Activated CD4-positive, alpha-beta T cell treated with anti-CD3 and anti-CD28 coated beads for 4 hours (primary cell): ENCODE measurements at places on chromosomes 16 and 17.

DNA sequence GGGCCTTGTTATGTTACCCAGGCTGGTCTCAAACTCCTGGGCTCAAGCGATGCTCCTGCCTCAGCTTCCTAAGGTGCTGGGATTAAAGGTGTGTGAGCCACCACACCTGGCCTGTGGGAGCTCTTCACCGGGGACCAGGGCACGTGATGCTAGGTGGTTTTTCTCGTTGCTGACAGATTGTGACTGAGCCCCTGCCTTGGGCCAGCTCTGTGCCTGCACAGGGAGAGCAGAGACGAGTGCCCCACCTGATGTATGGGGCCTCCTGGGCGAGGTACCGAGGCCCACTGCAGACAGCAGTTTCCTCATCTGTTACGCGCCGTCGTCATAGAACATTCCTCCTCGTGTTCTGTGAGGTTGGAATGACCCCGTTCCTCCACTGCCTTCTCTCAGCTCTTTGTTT lies 280.7 kb downstream of the CPPED1 start:
- no peak for DNase-seq

DNA sequence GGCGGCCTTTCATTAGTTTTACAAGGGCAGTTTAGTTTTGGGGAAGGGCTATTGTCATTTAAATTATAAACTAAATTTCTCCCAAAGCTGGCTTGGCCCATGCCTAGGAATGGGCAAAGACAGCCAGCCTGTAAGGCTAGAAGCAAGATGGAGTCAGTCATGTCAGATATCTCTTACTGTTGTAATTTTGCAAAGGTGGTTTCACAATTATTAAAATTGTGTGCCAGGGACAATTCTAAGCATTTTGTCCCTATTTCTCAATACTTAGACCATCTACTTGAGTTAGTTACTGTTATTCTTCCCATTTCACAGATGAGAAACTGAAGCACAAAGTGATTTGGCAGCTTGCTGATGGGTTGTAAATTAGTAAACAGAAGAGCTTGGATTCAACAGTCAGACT lies 467.7 kb upstream of the GOT2 start:
- DNase-seq, result no peak

DNA sequence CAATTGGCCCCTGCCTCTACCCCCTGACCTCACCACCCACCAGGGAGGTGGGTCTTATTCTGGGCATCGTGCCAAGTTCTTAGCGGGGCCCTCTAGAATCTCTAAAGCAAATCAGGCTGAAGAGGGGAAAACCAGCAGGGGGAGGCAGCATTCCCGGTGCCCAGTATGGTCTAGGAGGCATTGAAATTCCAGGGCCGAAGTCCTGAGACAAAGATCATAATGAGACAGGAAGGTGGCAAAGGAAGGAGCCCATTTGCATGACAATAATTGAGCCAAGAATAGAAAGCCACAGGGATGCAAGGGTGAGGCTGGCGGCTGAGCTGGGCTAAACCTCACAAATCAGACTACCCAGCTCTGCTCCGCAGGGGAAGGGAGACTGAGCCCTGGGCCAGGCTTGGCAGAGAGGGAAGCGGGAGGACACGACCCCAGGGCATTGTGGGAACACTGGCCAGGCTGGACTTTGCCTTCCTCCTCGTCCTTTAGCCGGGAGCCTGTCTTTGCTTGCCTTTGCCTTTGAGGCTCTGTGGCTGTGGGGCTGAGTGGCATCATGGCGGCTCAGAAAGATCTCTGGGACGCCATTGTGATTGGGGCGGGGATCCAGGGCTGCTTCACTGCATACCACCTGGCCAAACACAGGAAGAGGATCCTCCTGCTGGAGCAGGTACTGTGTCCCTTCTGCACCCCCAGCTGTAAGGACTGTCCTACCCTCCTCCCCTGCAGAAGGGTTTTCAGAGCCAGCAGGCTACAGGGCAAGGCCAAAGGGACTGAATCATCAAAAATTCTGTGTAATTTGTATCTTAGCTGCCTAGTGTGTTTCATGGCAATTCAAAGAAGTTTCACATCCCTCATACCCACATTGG lies at the start of gene PIPOX:
TSS of gene PIPOX (plus strand) at position 463 of the 860 bp plus-strand sequence. CDS start at position 548, 85 bp downstream.
- no peak for DNase-seq

DNA sequence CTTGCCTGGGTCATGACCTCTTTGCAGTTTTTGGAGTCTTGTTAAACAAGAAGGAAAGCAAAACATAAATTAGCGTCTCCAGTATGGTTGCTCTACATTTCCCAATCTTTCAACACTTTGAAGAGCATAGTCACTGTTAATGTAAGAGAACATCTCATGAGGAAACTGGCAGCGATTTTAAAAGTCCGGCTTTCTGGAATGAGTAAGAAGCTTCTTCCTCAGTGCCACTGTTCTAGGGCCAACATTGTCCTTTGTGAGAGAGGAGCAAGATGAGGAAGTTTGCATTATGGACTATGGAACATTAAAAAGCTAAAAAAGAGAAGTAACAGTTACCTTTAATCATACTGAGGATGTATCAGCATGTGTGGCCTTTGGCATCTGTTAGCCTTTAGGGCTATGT lies 73.1 kb downstream of the WNT3 start:
- DNase-seq, result no peak

DNA sequence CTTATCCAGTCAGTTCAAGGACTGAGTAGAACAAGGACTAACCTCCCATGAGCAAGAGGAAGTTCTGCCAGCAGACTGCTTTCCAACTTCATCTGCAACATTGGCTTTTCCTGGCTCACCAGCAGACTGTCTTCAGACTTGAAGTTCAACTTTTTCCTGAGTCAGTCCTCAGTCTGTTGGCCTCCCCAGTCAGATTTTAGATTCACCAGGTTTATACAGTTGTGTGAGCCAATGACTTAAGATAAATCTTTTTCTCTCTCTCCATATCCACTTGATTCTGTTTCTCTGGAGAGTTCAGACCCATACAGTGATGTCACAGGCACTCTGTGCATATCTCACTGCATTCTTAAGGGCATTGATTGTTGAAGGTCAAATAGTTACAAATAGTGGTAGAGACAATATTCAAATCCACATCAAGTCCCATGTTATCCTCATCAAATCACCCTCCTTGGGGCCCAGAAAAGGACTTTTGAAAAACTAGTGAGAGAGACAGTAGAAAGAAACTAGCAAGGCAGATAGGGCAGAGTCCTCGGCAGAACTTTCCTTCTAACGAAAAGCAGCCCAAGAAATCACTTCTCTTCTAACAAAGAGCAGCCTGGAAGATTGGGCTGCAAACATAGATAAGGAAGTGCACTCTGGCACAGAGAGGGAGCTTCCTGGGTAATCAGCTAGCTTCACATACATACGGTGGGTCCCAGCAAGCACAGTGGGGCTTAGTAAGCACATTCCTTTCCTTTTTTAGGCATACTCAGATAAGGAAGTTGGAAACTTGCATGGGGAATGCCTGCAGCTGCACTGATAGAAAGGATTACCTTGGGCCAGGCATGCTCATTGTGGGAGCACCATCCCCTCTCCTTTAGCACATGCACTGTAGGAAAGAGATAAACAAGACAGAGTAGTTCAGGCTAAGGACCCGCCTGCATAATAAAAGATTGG lies 132.3 kb upstream of the FAM20A start:
- DNase-seq, result no peak

DNA sequence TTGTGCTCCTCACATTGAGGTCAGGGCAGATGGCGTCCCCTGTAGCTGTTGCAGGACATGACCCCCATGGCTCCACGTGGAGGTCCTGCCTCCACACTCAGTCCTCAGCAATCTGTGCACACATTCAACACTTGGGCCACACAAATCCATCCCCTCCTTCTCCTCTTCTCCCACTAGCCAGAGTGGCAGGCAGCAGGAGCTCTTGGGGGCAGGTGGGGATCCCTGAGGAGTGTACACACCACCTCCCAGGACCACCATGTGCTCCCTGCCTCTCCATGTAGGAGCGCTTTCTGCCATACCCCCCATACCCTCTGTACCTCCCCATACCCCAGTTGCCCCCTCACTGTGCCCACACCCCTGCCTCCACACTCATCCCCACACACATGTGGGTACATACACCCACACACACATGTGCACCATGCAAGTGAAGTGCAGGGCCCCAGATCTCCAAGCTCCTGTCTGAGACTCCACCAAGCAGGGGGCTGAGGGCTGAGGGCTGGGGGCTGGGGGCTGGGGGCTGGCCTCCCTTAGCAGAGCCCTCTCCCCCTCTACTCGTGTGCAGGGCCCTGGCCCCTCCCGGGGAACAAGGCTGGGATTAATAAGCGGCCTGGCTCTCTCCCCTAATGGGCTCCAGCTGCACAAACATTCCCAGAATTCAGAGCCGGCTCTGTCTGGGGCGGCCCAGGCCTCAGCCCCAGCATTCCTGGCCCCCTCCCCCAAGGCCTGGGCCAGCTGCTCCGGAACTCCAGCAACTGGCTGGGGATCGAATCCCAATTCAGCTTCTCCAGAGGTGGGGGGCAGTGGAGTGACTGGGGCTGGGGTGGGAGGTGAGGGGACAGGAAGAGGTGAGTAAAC lies 48.2 kb upstream of the MEIOC start:
- DNase-seq, result no peak

DNA sequence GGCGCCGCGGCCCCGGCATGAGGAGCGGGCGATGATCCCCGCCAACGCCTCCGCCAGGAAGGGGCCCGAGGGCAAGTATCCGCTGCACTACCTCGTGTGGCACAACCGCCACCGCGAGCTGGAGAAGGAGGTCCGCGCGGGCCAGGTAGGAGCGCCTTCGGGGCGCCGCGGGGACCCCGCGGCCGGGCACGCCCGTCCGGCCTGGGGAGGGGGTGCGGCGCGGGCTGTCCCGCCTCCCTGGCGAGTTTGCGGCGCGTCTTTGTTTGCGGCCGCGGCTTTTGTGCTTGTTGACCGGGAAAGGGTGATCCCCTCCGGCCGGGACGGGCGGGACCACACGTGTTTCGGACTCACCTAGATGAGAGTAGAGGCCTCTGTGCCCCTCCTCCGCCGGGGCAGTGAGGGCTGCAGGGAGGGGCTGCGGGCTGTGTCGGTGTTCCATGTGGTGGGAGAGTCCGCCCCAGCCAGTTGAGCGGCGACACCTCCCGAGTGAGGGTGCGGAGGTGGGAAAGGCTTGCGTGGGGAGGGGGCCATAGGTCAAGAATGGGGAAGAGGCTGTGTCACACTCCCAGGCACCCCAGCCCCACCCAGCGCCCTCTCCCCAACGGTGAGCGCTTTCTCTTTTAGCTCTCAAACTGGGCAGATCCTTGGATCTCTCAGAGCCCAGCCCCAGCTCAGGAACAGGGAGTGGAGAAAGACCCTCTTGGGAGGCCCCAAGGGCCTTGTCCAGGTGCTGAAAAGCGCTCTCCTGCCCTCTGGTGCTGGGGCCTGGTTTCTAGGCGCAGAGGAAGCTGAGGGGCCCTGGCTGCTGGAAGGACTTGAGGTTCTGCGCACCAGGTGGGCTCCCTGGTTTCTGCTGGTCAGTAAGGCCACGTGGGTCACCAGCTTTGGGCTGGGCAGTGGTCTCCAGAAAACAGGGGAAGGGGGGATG lies 923 bp downstream of the ANKRD13B start:
- DNase-seq, result no peak

DNA sequence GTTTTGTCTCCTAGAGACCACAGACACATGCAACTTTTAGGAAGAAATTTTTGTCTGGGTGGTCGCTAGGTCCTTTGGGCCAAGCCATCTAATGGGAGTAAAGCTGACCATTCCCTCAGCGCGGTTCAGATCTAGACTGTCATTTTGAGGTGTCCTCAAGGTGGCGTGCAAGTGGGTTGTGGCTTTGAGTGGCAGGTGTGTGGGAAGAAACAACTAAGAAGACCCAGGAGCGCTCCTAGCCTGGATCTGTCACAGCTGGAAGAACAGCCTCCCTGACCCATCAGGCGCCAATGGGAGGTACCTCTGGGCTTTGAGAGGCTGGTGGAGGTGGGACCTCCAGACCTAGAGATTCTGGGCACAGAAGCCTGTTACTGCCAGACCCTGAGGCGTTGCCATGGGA lies 645.1 kb downstream of the KCNJ18 start:
- no peak for DNase-seq

- DNase-seq, result no peak
Measured at GRCh38 chr16:80997964-80998620, 8.6 kb downstream of the CMC2 start.

DNA sequence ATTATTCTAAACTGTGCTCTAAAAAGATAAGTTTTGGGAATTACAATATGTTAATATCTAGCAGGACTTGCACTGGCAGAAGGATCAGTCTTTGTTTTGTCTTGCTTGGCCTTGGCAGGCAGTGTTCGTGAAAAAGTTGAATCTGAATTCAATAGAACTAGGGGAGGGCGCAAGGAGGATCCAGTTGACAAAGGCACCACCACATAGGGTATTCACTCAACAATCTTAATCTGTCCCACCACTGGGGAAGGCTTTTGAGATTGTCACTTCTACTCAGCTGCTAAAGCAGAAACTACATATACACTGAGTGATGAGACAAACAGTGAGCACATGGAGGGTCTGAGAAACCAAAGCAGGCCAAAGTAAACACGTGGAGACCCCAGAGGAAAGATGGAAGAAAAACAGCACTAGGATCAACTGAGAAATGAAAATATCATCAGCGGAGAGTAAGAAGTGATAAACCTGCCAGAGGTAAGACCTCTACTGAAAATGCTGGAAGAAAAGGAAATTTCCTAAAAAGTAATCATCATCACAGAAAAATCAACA lies 2.4 kb downstream of the AMFR start:
- DNase-seq, result no peak

GRCh38 chr17:36742267-36743000 lies 141.1 kb downstream of the MRM1 start:
- no peak for DNase-seq

DNA sequence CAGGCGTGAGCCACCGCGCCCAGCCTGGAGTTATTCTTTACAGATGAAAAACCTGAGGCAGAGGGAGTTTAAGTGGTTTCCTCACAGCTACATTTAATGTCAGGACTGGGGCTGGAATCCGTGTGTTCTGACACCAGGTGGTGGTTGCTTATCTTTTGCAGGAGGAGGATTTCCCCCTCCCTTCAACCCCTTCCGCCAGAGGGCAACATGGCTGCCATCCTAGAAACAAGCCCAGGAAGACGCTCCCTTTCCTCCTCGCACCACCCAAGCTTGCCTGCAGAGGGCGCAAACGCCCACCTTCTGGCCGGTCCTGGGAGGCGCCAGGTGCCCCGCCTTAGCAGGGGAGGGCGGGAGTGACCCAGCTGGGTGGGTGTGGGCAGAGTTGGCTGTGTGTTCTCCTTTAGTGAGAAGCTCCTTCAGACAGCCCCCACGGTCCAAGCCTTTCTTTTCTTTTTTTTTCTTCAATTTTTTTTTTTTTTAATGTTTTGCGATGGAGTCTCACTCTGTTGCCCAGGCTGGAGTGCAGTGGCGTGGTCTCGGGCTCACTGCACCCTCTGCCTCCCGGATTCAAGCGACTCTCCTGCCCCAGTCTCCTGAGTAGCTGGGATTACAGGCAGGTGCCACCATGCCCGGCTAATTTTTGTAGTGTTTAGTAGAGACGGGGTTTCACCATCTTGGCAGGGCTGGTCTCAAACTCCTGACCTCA lies 9.9 kb upstream of the RAP1GAP2 start:
- DNase-seq, result peak; percentile 82
